ENCODE measurements at places on chromosomes 6 and 20. TPM values are rescaled to one million over a fixed set of nuclear protein-coding genes. Genes with fewer than 3 reads are reported as not detected.

The TGM2 gene
- 545 TPM for total RNA-seq

The RAB44 gene
- total RNA-seq = 0.06 TPM

The ESR1 gene
- 3.5 TPM for total RNA-seq

The HLA-DQB2 gene
- total RNA-seq = 7.3 TPM
